ENCODE measurements at places on chromosomes 16 and 17.

GRCh38 chr17:8131844-8132441 is 8.0 kb upstream of the HES7 start:
- no peak for DNase-seq

- no peak for DNase-seq
Observed at GRCh38 chr17:16117149-16117548, 98.2 kb downstream of the NCOR1 start.

- DNase-seq = no peak
Observed at GRCh38 chr17:67559381-67559966, 158.3 kb upstream of the NOL11 start.

DNA sequence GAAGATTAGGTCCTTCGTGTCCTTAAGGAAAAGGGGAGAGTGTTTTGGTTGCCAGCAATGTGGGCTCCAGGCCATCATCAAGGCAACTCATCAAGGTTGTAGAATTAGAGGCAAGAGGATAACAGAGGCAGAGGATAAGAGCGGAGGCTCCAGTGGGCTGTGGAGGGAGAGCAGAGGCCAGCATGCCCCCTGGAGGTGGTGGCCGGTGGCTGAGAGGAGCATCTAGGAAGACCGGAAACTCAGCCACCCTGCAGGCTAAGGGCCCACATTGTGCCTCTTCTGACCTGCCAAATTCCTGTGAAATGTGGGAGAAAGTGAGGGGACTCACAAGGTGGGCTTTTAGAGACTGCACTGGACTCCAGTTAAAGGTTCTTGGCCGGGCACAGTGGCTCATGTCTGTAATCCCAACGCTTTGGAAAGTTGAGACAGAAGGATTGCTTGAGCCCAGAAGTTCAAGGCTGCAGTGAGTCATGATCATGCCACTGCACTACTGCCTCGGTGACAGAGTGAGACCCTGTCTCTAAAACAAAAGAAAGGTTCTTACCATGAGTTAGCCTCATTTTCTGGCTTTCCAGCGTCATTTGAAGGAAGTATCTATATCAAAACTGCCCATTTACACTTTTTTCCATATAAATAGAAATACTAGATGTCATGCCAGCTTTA is 62.7 kb upstream of the ADORA2B start:
- no peak for DNase-seq

- DNase-seq = no peak
Observed at GRCh38 chr16:83402967-83403366, 404.8 kb upstream of the HSBP1 start.

DNA sequence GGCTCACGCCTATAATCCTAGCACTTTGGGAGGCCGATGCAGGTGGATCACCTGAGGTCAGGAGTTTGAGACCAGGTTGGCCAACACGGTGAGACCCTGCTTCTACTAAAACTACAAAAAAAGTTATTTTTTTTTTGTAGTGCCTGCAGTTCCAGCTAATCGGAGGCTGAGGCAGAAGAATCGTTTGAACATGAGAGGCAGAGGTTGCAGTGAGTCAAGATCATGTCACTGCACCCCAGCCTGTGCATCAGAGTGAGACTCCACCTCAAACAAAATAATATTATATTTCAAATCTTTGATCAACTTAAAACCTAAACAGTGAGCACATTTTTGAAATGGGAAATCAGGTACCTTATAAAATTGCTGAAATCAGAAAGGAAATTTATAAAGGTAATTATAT is 36.5 kb downstream of the NCOR1 start:
- DNase-seq = no peak

DNA sequence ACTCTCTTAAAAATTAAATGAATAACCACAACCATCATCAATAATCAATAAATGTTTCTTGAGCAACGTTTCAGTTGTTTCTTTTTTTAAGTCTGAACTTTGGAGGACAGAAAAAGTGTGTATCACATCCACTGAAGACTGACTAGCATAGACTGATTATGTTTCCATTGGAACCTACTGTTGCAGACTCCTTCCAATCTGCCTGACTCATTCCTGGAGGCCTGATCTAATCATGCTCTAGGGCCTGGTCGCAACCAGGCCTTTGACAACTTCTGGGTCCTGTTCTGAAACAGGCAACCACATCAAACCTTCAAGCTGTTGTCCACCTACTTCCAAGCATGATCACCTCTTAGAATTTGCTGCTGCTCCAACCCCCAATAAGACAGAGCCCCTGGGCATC is 109.2 kb upstream of the NUDT7 start:
- no peak for DNase-seq

DNA sequence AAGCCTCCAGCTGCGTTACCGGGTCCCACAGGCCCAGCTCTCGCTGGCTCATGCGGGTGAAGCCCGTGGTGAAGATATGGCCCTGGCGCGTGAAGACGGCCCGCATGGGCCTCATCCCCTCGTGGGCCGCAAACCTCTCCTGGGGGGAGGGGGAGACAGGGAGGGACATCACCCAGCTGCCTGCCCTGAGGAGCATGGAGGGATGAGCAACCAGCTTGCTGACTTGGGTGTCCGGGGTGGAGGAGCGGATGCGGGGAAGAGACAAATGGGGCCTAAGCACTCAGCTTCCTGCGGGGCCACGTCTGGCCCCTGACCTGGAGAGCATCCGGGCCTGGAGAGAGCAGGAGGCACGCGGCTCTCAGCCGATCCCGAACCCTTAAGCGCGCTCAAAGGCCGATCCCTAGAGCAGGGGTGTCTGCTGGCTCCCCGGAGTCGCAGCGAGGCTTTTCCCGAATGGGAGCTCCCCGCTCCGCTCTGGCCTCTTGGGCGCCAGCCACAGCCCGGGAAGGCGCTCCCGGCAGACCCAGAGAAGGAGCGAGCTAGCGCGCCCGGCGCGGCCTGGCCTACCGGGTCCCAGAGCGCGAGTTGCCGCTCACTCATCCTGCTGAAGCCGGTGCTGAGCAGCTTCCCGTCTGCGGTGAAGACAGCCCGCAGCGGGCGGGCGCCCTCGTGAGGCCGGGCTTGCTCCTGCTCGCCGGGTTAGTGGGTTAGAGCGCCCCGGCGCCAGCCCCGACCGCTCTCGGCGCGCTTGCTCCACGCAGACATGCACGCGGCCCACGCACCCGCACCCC is 5.0 kb downstream of the CORO6 start:
- peak; percentile 60 for DNase-seq

DNA sequence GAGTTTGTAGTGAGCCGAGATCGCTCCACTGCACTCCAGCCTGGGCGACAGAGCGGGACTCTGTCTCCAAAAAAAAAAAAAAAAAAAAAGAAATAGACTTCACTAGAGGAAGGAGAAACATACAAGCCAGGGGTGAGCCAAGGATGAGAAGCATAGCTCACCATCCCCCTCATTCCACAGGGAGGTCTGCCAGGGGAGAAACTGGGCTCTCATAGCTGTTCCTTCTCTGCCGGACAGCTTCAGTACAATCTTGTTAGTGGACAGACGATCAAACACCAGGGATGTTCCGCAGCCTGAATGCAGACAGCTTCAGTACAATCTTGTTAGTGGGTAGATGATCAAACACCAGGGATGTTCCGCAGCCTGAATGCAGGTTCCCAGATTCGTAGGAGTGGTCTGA is 509.6 kb downstream of the CDH13 start:
- DNase-seq = no peak

GRCh38 chr16:67677712-67678111 is 11.1 kb downstream of the C16orf86 start:
- DNase-seq = no peak

- no peak for DNase-seq
Observed at GRCh38 chr17:39935909-39936308, 8.4 kb downstream of the LRRC3C start.

GRCh38 chr16:27253526-27253930 is 15.0 kb downstream of the NSMCE1 start:
- no peak for DNase-seq

DNA sequence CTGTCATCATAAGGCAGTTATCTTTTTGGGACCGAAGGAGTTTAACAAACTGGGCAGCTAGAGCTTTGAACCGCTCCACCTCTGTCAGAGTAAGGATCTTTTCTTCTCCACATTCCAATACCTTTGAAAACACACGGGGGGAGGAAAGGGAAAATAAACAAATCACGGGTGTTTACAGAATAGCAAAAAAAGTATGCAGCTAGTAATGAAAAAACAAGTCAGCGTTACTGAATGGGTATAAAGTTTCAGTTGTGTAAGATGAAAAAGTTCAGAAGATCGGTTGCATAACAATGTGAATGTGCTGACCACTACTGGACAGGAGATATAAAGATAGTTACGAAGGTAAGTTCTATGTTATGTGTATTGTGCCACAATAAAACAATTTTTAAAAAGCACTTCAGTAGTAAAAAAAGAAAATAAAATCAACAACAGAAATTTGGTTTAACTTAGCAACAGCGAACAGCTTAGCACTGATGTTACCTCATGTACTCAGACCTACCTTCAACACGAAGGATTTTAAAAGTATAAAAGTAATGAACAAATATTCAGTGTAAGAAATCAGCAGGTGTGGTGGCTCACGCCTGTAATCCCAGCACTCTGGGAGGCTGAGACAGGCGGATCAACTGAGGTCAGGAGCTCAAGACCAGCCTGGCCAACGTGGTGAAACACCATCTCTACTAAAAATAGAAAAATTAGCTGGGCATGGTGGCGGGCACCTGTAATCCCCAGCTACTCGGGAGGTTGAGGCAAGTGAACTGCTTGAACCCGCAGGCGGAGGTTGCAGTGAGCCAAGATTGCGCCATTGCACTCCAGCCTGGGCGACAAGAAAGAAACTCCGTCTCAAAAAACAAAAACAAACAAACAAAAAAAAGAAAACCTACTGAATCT is 34.3 kb downstream of the MARF1 start:
- no peak for DNase-seq

GRCh38 chr17:76612465-76612864 is 26.8 kb upstream of the ST6GALNAC2 start:
- no peak for DNase-seq

GRCh38 chr17:42050393-42051012 is at the start of gene C17orf113:
C17orf113 (minus strand) TSS chr17:42050601; CDS start chr17:42043376, 7,225 bp downstream.
- no peak for DNase-seq

DNA sequence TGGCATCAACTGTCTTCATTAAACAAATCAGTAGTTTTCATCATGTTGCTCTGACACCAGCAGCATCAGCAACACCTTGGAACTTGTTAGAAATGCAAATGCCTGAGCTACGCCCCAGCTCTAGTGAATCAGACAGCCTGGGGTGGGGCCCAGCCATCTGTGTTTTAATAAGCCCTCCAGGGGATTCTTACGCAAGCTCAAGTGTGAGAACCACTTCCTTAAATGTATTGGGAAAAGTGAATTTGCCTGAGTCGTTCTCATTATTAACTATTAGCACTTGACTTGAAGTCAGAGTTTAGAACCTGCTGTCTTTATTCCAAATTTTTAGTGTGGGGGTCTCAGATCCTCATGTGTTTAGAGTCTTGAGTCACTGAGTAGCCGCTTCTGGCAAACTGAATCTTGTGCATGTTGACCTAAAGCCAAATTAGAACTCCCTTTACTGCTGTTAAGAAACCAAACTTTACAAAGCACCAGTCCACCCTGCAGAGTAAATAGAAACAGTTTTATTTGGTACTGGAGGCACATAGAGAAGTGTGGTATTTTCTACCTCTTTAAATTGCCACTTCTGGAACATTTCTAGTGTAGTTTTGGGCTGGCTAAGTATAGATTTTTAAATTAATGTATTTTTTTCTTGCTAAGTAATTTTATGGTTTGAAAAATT is 137.4 kb upstream of the COX10 start:
- no peak for DNase-seq

DNA sequence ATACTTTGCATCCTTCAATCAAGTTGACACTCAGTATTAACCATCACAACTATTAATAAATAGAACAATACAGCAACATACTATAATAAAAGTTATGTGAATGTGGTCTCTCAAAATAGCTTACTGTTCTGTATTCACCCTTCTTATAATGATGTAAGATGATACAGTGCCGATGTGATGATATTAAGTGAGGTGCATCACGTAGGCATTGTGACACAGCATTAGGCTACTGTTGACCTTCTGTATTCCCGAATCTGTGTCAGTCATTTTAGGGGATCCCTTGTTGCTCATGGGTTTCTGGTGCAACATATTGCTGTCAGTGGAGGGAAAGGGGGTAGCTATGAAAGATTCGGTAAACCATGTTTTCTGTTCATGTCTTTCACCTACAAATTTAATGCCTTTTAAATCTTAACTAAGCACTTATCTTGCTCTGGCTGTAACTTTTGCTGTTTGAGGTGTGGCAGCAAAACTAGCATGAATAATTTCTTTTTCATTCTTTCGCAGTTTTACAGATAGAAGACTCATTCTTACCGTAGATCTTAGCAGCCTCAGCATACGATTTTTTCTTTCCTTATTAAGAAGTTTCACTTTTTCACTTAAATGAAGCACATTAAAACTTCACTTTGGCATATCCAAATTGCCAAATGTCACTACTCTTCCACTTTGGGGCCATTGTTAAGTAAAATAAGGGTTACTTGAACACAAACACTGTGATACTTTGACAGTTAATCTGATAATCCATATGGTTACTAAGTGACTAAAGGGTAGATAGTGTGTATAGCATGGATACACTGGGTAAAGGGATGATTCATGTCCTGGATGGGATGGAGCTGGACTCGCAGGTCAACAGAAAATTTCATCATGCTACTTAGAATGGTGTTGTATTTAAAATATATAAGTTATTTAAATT is 29.6 kb downstream of the NFAT5 start:
- DNase-seq = no peak

DNA sequence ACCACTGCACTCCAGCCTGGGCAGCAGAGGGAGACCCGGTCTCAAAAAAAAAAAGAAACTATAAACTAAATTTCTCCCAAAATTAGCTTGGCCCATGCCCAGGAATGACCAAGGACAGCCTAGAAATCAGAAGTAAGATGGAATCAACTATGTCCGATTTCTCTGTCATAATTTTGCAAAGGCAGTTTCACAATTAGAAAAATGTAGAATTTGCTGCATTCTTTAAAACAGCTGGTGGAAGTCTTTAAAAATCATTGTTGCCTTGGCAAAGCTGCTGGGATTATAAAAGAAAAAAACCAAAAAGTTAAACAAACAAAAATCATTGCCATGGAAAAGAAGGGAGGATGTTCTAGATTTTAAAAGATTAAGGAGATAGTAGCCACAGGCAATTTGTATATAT is 32.4 kb downstream of the WWP2 start:
- no peak for DNase-seq

DNA sequence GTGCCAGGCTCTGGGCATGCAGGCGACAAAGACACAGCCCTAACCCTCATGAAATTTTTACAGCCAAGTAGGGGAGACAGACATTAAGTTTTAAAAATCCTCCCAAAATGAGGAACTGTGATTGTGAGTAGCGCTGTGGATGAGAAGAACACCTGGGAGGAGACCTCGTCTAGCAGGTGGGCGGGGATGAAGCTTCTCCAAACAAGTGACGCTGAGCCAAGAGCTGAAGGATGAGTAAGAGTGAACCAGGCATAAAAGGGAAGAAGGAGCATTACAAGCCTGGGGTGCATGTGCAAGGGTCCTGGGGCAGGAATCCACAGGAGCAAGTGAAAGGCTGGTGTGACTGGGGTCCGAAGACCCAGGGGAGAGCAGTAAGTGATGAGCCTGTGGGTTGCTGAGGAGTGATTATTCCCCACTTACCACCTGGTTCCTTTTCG is 149.4 kb upstream of the HS3ST2 start:
- DNase-seq = no peak

Data from stimulated activated CD8-positive, alpha-beta memory T cell treated with anti-CD3 and anti-CD28 coated beads, Interleukin-15, amount 100 ng/mL, for 24 hours (primary cell).